ENCODE measurements at places on chromosomes 1 and 21. TPM values are rescaled to one million over a fixed set of nuclear protein-coding genes. Genes with fewer than 3 reads are reported as not detected.

DNA sequence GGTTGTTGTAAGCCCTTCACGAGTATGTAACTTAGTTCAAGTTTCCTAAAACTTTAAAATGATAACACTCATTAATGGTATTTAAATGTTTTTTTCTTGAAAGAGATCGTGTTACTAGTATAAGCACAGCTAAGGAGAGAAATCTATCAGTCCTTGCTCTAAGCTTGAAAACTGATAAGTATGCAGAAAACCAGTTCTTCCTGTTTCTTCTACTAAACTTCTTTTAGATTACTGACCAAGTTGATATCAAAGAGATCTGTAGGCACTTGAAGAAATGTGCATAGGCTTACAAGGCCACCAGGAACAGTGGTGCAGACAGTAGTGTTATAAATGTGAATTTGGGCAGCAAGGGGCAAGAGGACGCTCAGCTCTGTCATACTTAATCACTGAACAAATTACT lies 3.9 kb downstream of the EFCAB14 start:
- DNase-seq: no peak

- DNase-seq: no peak
Observed at GRCh38 chr1:3516481-3516869, 62.0 kb downstream of the ARHGEF16 start.

GRCh38 chr1:222441066-222441465 lies 106.8 kb downstream of the HHIPL2 start:
- DNase-seq: no peak

- DNase-seq: no peak
Observed at GRCh38 chr1:79105500-79105899, 99.0 kb upstream of the ADGRL4 start.

GRCh38 chr1:112636056-112636455 lies 16.4 kb downstream of the CAPZA1 start:
- no peak for DNase-seq

DNA sequence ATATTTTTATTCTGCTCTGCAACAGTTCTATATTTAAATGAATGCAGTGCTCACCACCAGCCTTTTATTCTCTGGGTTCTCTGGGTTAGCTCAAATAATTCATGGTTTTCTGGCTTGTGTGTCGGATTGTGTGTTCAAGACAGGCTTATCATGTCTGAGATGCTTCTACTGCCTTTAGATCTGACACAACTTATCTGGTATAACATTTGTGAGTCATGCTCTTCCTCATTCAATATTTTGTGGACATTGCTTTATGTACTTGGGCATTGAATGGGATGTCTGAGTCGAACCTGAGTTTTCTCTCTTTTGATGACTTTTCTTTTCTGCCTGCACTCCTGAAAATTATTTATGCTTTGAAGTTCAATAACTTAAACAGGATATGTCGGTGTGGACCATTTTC lies 17.6 kb upstream of the PKP1 start:
- DNase-seq: no peak

DNA sequence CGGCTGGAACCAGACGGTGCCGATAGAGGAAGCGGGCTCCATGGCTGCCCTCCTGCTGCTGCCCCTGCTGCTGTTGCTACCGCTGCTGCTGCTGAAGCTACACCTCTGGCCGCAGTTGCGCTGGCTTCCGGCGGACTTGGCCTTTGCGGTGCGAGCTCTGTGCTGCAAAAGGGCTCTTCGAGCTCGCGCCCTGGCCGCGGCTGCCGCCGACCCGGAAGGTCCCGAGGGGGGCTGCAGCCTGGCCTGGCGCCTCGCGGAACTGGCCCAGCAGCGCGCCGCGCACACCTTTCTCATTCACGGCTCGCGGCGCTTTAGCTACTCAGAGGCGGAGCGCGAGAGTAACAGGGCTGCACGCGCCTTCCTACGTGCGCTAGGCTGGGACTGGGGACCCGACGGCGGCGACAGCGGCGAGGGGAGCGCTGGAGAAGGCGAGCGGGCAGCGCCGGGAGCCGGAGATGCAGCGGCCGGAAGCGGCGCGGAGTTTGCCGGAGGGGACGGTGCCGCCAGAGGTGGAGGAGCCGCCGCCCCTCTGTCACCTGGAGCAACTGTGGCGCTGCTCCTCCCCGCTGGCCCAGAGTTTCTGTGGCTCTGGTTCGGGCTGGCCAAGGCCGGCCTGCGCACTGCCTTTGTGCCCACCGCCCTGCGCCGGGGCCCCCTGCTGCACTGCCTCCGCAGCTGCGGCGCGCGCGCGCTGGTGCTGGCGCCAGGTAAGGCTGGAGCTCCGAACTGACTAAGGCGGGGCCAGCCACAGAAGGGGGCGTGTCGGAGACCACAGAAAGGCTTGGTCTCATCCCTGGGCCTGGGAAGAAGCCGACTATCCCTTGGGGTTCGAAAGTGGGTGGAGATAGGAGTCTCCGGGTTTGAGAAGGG lies 486 bp downstream of the SLC27A3 start:
- DNase-seq: peak; percentile 86

PTPRC gene
- 17.1 TPM for total RNA-seq

CFHR5 gene
- not detected for total RNA-seq
